ENCODE measurements at places on chromosomes 5 and 9.

GRCh38 chr9:73643379-73644013 lies 491.8 kb downstream of the ANXA1 start:
- no peak for DNase-seq

GRCh38 chr5:170451747-170452365 lies 52.0 kb upstream of the KCNIP1 start:
- no peak for DNase-seq

- DNase-seq: no peak
Observed at GRCh38 chr5:59484618-59485017, 408.9 kb downstream of the PDE4D start.

GRCh38 chr9:126499005-126499910 lies 114.5 kb upstream of the LMX1B start:
- DNase-seq: peak; percentile 17

DNA sequence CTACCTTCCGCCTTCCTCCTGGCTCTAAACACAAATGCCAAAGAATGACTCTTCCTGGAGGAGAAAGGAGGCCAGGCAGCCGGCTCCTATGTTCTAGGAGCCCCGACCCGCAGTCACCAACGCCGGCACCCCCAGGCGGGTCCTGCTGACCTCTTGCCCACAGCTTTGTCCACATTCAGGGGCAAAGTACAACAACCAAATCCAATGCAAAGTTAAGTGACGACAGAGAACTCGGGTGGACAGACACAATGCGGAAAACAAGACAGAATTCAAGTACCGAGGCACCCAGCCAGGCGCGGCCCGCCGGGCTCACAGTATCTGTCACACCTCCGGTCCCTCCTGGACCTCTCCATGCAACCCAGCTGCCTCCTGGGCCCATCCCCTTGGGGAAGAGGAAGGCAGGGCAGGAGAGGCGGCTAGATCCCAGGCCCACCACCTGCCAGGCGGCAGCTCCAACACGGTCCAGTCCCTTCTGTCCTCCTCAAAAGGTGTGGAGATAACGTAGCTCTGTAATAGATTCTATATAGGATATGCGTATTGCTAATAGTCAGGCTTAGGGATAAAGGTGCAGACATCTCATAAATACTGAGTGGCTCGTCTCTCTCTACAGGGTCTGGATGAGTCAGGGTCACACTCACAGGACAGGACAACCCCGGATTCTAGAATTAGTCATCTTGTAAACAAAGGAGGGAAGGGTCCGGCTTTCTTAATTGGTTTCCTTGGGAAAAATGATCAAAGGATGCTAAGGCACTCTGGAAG lies 46.9 kb upstream of the UBAC1 start:
- DNase-seq: no peak

DNA sequence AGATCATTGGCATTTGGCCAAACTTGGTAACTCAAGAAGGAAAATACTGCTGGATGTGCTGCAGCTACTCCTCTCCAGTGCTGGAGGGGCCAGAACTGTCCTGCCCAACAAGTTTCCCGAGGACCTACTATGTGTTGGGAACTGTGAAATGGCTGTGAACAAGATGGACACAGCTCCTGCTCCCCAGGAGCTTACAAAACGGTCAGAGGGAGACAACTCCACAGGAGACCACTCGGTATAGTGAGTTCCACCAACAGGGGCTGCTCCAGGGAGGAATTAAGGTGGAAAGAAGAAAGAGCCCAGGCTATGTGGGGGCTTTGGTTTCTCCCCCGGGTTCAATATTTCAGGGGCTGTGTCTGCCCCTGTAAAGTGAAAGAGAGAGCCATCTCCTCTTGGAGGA lies 78.8 kb downstream of the GNA14 start:
- no peak for DNase-seq

DNA sequence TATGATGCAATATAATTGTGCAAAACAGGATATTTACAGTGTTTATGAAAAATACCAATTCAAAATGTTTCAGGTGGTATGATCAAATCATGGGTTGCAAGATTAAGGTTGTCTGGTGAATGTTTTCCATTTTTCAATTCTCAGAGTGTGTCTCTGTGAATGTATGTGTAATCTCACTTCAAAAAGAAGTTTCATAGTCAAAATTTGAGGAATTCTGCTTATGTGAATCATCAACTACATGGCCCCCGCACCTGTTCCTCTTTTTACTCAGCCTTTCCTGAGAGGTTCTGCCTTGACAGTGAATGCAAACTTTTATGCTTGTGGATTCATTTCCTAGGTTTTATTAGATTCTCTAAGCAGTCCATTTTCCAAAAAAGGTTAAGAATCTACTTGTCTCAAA lies 32.1 kb downstream of the KCTD16 start:
- DNase-seq: no peak
